ENCODE measurements at places on chromosomes 2 and 18.

GRCh38 chr2:62402156-62402555 lies 103.8 kb downstream of the TMEM17 start:
- no peak for DNase-seq

DNA sequence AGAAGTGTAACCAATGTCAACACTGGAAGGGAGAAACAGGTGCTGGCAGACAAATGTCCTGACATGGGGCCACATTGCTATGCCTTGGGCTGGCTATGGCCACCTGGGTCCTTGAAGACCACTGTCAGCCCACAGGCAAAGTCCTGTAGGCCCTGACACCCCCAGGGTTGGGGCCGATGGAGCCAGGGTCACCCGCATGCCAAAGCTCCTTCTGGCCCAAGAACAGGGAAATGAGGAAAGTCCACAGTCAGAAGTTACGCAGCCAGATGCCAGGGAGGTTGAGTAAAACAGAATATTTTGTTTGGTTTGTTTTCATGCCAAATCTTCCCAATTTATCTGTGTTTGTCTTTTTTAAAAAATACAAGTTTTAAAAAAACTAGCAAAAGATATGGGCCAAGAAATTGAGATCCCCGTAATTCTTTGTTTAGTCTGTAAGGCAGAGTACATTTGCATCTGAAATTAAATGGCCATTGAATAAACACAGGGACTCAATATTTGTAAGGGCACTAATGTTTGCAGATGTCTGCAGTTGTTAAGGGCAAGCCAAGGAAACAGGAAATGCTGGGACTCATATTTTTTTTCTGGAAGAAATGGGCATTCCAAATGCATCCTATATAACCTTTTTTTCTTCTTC lies 186.4 kb downstream of the FAM210A start:
- no peak for DNase-seq

DNA sequence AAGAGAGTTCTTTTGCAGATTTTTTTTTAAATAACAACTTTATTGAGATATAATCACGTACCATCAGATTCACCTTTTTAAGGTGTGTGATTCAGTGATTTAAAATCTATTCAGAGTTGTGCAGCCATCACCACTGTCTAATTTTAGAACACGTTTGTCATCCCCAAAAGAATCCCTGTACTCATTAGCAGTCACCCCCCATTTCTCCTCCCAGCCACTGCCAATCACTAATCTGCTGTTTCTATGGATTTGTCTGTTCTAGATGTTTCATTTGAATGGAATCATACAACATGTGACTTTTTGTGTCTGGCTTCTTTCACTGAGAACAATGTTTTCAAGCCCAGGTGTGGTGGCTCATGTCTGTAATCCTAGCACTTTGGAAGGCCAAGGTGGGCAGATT lies 55.4 kb upstream of the RAPH1 start:
- DNase-seq = no peak

GRCh38 chr2:7846607-7847006 lies 835.2 kb upstream of the ID2 start:
- no peak for DNase-seq

GRCh38 chr18:49846718-49847470 lies 33.6 kb upstream of the ACAA2 start:
- no peak for DNase-seq

GRCh38 chr2:22995576-22995975 lies 389.4 kb upstream of the KLHL29 start:
- DNase-seq = no peak

Data from fibroblast of the conjunctiva (primary cell).